H1 (cell line): ENCODE measurements at places on chromosomes 7 and 10.

DNA sequence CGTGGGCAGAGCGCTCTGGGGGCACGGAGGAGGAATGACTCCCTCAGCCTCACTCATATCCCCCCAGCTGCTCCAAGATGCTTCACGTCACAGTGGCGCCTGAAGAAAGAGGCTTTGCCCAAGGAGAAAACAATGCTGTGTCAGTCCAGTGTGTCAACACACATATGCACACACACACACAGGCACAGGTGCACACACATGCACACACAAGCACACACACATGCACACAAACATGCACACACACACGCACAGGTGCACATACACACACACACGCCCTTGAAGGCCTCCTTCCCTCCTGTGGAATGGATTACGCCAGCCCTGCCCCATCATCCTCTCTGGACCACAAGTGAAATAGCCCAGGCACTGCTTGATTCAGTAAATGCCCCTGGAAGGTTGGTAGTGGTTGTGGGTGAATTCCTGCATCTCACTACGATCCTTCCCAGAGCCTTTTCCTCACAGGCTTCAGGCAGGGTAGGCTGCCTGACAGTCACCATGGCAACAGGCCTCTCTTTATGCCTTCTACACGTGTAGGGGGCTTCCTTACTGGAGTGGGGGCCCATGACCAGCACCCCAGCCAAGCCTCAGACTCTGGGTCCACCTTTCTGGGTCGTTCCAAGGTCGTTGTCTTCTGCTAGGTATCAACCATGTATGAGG lies 371.5 kb upstream of the PODXL start:
- DNase-seq: no peak

- no peak for DNase-seq
These were observed 99.4 kb downstream of the GRM8 start for GRCh38 chr7:127153315-127153714.

GRCh38 chr10:116784651-116785050 lies 42.3 kb upstream of the HSPA12A start:
- DNase-seq: no peak

DNA sequence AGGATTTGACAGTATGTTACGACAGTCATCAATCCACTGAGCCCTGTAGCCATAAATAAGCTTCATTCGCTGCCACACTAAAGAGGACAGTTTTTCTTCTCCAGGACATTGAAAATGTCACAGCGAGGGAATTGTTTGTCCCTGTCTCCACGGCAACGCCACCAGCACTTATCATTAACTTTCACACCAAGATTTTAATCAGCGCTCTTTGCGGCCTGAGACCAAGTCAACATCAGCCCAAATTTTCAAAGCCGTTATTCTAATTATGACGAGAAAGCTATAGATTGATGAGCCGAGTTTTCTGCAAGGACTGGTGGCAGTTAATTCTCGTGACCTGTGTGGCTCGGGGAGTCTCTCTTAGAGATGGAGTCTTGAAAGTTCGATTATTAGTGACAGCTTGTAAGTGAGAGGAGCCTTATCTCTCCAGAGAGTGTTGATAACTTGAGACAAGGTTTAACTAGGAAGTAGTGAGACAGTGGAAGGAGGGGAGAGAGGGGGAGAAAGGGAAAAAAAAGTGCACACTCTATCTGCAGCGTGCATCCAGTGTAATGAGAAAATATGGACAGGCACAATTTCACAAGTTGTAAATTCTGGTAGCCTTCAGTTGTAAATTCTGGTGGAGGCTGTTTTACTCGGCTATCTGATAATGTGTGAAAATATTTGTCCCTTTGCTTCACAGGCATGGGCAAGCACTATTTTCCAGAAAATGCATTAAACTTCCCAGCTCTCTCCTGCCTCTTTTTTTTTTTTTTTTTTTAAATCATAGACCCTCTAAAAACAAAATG lies 473.3 kb downstream of the LRMDA start:
- DNase-seq: no peak

DNA sequence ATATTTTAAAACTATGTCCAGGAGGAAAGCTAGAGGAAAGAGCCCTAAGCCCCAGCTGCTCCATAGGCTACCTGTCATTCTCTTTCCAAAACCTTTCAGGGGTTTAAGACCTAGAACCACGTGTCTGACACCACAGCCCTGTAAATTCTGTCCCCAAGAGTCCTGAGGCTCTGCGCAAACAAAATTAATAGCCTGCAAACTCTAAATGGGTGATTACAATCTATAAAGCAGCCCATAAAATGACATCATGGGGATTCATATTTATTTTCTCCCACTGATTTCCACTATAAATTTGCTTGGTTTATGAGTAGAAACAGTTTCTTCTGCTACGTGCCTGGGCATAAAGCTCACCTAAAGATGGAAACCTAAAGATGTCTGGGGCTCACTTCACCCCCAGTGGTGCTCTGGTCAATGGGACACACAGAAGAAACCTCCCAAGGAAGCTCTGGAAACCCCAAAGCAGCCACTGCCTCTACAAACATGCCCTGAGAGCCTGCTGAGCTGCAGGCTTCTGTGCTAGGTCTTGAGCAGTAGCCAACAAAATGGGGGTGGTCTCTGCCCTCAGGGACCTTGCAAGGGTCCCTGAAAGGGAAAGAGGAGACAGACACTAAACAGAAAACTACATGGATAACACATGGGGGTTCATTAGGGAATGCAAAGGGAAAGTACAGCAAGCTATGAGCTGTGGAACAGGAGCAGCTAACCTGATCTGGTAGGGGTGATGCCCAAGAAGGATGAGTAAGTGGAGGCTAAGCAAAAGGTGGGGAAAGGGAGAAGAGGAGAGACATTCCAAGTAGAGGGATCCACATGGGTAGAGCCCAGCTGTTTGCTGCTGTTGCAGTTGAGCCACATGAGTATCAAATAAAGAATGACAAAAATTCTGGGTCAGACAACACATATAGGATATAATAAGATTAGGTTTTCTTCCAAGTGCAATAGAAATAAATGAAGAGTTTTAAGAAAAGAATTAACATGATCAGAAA lies 331.7 kb downstream of the KCNMA1 start:
- DNase-seq: no peak

DNA sequence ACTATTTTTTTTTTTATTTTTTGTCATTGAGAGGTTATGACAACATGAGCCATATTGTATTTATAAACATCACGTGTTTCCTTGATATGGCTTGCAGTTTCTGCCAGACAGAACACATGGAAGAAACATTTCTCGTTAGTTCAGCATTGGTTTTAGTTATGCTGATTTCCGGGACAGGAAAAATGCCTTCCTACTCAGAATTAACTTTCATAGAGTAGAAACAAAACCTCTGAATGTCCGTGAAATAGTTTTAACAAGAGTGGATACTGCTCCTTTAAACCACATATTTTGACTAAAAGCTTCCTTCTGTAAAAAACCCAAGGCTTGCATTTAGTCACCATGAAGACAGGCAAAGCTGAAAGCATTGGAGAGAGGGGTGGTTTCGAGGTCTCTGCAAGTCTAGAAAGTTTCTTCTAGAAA lies 240.4 kb downstream of the KIAA1217 start:
- no peak for DNase-seq

DNA sequence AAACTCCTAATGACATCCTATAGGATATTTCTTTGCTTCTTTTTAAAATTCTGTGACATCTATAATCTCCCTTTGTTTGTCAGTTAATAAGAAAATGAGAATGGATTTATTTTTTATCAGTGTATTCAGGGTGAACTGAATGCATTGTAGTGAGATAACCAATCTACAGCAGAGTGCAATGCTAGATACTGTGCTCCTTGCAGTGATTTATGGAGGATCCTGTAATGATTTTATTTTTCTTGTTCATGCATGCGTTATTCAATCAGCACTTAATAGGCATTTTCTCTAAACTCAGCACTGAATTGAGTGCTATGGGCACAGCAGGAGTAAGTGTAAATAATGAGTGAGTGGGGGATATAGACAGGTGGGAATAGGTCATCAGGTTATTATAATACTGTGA lies 253.9 kb downstream of the CDK14 start:
- no peak for DNase-seq

GRCh38 chr7:39357648-39358047 lies 208.6 kb upstream of the YAE1 start:
- DNase-seq: no peak

DNA sequence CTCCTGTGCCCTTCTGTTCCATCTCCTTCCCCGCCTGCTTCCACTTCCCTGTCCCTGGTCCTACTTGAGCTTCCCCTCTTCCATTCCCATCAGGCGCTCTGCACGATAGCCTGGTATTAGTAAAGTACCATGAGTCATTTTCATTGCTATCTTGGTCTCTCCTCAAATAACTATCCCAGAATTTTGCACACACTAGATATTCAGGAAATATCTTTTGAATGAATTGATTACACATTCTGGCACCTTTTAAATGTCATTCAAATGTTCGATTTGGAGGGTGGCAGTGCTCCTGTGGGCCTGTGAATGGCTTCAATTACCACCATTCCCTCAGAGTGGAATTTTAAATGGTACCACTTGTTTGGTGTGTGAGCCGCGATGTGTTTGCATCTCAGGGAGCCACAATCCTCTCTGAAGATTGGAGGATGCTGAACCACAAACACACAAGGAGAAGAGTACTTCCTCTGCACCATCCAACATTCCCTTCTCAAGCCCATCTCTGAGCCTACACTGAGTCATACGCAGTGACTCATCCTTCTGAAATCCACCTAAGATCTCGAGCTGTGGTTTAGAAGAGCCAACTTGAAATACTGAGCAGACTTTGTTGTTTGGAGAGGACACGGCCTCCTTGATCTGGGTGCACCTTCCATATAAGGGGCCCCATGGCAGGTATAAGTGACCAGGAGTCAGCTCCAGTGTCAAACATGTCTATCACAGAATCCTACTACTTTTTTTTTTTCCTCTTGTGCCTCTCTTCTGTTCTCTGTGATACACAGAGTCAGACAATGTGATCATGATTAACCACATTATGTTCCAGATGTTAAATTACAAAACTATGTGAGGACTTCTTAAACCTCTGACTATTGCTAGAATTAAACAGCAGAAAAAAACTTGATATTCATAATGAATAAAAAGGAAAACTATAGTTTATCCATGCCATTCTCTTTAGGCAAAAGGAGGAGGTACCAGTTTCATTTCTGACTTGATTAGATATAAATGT lies 81.9 kb downstream of the BMPER start:
- DNase-seq: no peak

GRCh38 chr10:13743963-13744362 lies 157.2 kb downstream of the PRPF18 start:
- DNase-seq: no peak

DNA sequence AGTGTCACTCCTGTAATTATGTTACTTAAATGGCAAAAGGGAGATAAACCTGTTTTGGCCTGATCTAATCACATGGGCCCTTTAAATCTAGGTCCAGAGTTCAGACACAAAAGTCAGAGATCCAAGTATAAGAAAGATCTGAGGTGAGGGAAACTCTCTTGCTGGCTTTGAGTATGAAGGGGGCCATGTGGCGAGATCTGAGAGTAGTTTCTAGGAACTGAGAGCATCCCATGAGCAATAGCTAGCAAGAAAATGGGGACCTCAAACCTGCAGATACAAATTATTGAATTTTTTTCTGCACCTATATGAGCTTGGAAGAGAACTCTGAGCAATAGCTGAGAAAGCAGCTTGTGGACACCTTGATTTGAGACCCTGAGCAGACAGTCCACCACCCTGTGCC lies 27.6 kb downstream of the ANKRD7 start:
- DNase-seq: no peak

DNA sequence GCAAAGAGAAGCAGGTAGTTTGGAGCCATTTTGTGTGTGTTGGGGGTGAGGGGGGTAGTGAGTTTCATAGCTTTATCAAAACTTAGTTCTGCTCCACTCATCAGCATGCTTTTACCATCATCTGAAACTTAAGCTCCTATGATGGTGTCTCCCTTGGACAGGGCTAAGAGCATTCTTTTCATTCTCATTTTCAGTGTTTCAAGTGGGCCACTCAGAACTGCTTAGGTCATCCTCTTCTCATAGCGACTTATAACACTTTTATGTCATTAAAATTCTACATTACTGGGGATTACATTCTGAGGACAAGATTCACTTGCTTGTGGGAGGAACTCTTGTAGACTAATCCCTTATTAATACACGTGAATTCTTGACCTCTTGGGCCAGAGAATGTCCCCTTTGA lies 649.4 kb downstream of the SUGCT start:
- DNase-seq: no peak

GRCh38 chr7:2452074-2452507 lies 24.1 kb downstream of the GRIFIN start:
- DNase-seq: no peak

- no peak for DNase-seq
These were observed 143.6 kb upstream of the NFE2L3 start for GRCh38 chr7:26008428-26008827.

DNA sequence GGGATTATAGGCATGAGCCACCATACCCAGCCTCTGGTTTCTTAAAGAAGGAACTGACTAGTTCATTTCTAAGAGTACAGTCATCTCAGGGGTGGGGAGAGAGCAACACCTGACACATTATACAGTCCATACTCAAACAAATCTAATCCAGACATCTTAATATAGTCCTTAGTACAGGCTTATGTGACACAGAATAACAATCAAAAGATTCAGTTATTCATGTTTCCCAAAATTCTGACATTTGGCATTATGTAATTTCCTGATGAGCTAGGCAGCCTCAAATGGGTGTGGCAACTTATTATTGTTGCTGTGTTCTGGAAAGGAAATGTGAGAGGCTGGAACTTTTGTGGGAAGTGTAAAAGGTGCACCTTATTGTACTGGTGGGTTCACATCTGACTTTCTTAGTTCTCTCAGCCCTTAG lies 116.3 kb downstream of the WDFY4 start:
- DNase-seq: no peak

- DNase-seq: no peak
These were observed 946 bp upstream of the RASGEF1A start for GRCh38 chr10:43267811-43268210.

- DNase-seq: no peak
These were observed 191.3 kb downstream of the HECW1 start for GRCh38 chr7:43303740-43304241.

GRCh38 chr7:37287131-37287855 lies 161.4 kb downstream of the ELMO1 start:
- DNase-seq: no peak

- DNase-seq: no peak
These were observed 16.1 kb downstream of the LANCL2 start for GRCh38 chr7:55381189-55381588.

DNA sequence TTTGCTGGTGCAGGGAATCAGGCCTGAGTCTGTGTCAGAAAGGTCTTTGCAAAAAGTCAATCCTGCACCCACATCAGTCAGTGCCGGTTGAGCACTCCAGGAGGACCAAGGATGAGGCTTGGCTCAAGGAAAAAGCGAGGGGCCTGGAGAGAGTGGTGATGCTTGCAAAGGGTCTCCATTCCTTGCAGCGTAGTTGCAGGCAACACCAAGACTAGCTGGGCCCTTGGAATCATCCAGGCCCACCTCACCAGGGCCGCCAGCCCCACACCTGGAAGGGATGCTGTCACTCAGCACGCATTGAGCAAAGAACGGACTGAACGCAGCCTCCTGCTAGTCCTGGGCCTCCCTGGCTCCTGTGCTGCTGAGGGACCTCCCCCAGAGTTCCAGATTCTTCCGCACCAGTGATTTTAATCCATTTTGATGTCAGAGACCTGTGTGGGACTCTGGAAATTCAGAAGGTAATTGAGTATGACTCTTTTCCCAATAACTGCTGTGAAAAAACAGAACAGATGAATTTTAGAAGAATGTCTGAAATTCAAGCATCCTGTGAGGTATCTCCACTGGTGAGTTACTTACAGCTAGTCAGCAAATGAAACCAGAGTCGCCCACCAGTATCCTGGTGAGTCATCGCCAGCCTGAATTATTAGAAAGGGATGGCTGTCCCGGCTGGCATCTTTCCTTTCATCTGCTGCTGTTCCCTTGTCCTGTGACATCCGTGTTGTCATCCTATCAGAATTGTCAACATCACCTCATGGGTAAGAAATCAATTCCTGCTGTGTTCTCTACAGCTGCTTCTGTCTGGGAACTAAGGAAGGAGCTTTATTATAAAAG lies 150.8 kb upstream of the NPS start:
- DNase-seq: no peak
